Vagina (tissue), 2 donors: ENCODE measurements at places on chromosomes 1 and 21.

DNA sequence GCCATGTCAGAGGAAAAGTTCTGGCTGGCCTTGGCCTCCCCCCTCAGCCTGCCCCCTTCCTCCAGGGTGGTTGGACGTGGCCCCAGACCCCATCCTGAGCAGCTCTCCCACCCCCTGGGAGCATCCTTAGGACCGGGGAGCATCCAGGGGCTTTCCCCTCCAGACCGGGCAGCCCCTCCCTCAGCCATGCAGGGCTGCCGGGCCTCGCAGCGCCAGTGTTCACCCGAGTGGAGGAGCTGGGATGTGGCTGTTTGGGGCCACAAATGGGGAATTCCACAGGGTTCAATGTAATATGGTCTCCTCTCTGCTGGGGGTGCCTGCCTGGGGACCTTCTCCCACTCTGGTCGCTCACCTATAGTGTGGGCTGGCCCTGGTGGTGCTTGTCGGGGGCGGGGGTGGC is 4.2 kb upstream of the PFKL start:
- DNase-seq = no peak

DNA sequence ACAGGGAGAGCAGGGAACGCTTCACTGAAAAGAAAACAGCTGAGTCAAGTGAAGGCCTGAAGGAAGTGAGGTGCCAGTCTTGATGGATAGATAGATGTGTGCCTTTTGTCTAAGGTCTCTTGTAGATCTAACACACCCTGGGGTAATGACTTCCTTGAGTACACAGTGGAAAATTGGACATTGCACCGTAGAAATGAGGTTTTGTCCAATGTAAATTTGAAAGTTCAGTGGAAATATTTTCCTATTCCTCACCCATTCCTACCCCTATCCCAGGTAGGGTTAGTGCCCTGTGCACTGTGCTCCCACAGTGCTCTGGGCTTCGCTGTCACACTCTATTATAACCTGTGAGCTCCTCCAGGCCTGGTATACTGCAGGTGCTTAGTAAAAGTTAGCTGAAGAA is 24.3 kb downstream of the ZMYND12 start:
- no peak for DNase-seq

DNA sequence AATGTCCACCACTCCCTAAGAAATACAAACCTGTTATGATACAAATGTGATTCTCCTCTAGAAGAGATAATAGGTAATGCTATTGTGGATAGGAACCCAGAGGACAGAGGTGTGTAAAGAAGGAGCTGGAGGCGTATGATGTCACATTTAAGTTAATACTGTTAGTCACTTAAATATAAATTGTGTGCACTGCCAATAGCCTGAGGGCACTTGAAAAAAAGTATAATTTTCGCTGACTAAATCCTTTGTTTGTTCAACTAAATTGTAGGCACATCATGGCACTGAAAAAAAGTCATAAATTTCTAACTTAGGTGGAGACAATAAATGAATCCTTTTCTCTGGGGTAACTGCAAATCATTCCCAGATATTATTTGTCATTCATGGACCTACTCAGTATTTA is 4.4 kb downstream of the RCSD1 start:
- no peak for DNase-seq

- no peak for DNase-seq
Observed at GRCh38 chr1:24345334-24345733, 26.2 kb downstream of the GRHL3 start.

GRCh38 chr1:150562446-150563339 is 13.5 kb downstream of the ADAMTSL4 start:
- DNase-seq = no peak
